Hepatic stellate cell (primary cell): ENCODE measurements at places on chromosomes 5 and 9.

DNA sequence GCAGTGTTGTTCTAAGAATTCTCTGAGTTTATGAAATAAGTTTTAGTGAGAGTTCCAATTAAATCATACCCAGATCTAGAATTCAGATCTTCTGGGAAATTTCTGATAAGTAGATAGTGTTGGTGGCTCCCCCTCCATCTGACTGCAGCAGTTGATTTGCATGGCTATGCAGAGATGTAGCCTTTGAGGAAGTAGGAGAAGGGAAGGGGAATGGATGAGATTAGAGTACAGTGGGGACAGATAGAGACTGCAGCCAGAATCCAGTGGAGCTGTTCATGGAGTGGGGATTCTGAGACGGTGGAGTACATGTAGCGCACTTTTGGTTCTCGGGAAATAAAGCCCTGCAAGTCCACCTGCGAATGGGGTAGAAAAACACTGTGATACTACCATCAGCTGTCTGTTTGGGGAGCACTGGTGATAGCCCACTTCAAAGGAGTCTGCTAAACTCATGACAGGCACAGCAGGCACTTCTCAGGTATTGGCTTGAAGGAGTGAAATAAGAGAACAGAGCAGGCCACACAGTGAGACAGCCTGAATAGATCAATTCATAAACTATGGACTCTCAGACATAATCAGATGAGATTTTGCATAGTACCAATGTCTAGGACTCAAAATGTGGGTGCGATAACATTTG, 96.8 kb downstream of the ALDH1A1 start:
- no peak for DNase-seq

- peak; percentile 9 for DNase-seq
Measured at GRCh38 chr5:106875591-106876297, 795.0 kb downstream of the EFNA5 start.

DNA sequence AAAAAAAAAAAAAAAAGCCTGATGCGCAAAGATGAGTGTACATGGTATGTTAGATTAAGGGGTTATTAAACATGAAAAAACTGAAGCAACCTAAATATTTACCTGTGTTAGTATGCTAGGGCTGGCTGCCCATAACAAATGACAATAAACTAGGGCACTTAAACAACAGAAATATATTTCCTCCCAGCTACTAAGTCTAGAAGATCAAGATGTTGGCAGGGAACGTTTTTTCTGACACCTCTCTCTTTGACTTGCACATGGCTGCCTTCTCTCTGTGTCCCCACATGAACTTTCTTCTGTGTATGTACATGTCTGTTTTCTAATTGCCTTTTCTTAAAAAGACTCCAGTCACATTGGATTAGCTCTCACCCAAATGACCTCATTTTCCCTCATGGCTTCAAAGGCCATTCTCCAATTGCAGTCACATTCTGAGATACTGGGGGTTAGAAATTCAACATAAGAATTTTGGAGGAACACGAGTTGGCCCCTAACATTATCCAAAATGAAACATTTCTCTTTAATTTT, 694.5 kb downstream of the CDH9 start:
- no peak for DNase-seq

- DNase-seq: no peak
Measured at GRCh38 chr5:108353087-108353486, 28.8 kb downstream of the FBXL17 start.

GRCh38 chr5:113271015-113271414, 163.8 kb downstream of the TSSK1B start:
- no peak for DNase-seq

DNA sequence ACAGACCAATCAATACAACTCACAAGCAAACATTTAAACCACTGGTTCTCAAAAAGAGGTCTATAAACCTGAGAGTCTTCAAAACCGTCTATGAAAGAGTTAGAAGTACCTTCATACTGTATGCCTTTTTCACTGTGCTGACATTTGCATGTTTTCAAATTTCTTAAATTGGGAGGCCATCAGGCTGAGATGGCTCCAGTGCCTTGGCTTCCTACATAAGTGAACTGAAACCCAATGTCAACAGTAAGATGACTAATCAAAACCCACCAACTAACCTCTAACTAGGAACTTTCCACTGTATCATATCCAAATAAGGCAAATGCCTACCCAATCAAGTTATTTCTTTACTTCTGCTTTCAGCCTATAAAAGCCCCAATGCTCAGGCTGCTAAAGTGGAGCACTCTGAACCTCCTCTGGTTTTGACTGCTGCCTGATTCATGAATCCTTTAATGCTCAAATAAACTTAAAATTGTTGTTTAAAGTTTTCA, 35.1 kb downstream of the FAM13B start:
- DNase-seq: no peak

DNA sequence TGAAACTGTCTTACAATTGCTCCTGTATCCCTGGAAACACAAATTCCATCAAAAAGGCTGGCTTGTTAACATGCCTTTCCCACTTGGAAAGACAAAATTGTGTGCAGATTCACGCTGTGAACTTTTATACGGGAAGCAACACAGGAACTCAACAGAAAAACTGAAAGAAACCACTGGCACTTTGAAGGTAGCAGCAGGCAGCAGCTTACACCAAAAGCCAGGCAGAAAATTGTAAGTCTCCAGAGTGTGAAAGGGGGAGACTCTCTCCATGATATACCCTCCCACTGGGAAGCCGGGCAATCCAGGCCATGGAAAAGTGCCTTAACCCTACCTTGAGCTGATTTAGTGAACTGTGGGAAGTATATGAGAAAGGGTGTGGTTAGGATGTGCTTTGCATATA, 943.7 kb downstream of the CDH18 start:
- DNase-seq: no peak

- DNase-seq: no peak
Measured at GRCh38 chr9:13171261-13171660, 108.2 kb downstream of the MPDZ start.

DNA sequence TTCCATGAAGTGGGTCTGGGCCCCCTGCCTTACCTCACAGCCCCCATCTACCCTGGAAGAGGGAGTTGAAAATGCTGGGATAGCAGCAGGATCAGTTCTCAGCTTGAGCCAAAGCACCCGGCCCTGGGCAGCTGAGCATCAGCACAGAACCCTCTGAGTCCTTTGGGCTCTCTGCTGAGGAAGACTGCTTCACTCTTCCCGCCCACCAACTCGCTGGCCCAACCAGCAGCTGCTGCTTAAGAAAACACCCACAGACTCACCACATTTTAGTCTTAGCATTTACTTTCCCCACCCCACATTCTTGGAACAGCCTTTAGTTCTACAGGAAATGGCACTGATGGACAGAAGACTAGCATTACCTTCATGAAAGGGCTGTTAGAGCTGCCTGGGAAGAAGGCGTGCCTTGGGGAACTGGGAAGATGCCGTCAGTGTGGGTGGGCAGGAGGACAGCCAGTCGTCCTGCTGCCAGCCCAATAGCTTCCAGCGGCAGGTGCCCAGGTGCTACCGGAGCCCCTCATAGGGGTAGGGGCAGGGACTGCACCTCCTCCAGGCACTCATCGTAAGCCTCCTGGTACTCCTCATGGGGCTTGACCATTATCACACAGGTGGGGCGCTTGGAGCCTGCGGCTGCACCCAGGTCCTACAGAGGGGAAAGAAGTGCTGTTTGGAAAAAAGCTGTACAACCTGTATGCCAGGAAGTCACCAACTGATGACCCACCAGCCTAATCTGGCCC, 4.3 kb downstream of the NHP2 start:
- no peak for DNase-seq

DNA sequence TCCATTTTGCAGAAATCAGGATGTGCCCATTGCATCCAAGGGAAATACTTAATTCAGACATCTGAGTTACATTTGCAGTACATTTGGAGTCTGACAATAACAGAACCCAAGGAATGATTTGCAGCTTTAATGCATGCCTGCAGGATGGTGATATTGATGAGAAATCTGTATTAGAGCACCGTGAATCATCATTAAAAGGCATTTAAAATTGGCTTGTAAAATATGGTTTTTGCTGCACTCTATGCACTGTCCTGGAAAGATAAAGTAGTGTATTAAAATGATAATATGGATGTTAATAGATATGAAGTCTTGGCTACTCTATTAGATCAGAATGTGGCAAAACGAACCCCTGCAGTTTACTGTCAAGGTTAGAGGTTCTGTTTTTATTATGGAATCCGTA, 556.9 kb downstream of the MAT2B start:
- no peak for DNase-seq

- DNase-seq: no peak
Measured at GRCh38 chr9:114371973-114372917, 15.5 kb downstream of the AKNA start.

DNA sequence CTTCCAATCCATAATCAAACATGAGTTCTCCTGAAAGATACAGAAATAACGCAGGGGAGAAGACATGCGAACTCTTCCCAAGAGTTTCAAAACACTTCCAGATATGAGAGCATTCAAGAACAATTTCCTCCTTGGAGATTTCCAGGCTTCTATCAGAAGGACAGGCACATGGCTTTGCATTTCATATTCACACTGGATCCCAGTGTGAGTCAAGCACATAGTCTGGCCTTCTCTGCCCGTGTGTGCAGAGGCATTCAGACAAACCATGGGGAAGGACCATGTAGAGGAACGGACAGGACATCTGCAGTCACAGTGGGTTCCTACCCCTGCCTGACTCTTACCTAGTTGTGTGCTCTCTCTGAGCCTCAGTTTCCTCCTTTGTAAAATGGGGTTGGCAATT, 384.5 kb downstream of the NTRK2 start:
- DNase-seq: no peak

- no peak for DNase-seq
Measured at GRCh38 chr9:108333530-108333983, 522.2 kb downstream of the ACTL7B start.

DNA sequence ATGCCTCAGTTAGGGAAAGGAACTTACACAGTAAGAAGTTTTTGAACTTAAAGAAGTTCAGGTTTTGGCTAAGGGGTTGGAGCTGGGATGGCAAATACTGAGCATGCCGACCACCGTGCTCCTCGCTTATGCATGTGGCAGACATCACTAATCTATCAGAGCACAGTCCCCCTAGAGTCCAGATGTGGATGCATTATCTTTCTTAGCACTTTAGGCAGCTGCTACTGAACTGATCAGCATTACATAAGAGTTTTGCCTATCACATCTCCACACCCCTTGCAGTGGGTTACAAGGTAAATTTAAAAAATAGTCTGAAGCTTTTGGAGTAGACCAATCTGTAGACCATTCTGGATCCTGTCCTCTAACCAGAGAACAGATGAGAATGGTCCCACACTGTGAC, 22.4 kb downstream of the MACIR start:
- DNase-seq: no peak

GRCh38 chr5:16669776-16670175, 53.0 kb upstream of the RETREG1 start:
- peak; percentile 38 for DNase-seq

- DNase-seq: no peak
Measured at GRCh38 chr5:137214446-137215189, 284.5 kb downstream of the SPOCK1 start.

GRCh38 chr5:33886283-33886682, 5.5 kb downstream of the ADAMTS12 start:
- DNase-seq: no peak

DNA sequence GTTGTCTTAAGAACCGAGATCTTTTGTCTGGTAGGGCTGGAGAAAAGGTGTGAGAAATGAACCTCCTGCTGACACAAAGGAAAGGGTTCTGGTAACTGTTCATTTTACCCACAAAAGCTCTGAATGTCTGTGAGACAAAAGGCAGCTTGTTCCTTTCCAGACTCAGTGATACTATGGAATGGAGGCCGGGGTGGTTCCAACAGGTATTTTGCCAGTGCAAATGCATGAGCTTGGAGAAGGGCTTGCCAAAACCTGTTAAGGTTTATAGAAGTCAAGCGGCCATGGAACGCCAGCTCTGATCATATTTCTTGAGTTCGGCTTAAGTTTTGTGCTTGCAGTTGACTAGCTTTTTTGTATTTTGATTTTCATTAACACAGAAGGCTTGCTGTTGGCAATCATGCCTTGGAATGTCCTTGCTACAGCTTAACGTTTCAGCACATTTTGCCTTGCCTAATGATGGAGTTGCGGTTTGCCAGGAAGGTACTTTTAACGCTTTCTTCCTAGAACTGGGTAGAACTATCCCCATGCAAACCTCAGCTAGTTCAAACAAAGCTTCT, 328.6 kb downstream of the PIK3R1 start:
- DNase-seq: no peak

GRCh38 chr5:122355324-122355723, 43.3 kb downstream of the SNCAIP start:
- no peak for DNase-seq

DNA sequence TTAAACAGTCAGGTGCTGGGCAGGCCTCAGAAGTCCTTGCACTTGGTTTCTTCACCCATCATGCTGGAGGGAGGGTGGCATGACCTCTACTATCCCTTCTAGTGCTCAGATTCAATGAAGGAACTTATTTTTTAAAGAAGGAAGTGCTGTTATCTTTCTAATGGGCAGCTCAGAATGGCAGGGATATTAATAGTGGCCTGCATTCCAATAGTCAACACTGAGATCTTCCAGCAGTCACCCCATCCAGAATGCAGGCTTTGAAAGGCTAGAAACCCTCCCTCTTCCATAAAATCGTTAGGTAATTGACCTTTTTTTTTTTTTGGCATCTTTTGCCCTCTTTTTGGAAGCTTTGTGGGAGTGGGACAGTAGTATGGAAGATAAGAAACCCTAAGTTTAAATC, 325.0 kb downstream of the ARRDC3 start:
- DNase-seq: no peak

DNA sequence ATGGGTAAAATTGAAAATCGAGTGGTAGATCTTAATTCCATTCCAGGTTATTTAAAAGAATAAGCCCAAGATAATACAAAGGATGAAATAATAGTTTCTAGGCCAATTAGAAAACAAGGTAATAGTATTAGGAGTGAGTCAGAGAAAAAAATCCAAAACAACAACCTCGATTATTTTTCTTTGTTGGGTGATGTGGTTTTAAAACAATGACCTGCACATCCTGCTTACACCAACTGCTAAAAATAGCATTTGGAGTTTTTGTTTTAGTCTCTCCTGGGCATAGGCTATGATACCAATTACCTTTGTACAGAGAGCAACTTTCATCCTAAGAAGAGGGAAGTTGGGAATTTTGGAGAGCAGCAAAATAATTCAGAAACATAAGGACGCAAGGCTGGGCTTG, 101.7 kb upstream of the MYO10 start:
- no peak for DNase-seq

GRCh38 chr5:139952574-139952973, 90.5 kb downstream of the NRG2 start:
- no peak for DNase-seq

DNA sequence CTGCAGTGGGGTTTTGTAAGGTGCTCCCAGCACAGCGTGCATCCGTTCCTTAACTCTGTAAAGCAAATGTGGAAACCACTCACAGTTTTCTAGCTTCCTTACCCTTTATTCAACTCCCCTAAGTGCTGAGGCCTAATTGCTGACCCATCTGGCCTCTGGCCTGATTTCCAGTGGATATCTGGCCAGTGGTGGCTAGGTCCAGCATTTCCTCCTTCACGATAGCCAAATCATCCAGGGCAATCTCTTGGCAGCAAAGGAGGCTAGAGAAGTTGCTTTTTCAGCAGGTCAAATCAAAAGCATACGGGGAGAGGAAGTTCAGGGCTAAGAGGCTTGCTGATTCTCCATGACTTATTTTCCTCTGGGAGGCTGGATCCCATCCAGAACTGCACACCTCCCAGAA, 286.3 kb upstream of the VLDLR start:
- DNase-seq: no peak
